CD4-positive, alpha-beta T cell treated with Interleukin-21 for 1 hour (primary cell): ENCODE measurements at places on chromosomes 12 and 14.

DNA sequence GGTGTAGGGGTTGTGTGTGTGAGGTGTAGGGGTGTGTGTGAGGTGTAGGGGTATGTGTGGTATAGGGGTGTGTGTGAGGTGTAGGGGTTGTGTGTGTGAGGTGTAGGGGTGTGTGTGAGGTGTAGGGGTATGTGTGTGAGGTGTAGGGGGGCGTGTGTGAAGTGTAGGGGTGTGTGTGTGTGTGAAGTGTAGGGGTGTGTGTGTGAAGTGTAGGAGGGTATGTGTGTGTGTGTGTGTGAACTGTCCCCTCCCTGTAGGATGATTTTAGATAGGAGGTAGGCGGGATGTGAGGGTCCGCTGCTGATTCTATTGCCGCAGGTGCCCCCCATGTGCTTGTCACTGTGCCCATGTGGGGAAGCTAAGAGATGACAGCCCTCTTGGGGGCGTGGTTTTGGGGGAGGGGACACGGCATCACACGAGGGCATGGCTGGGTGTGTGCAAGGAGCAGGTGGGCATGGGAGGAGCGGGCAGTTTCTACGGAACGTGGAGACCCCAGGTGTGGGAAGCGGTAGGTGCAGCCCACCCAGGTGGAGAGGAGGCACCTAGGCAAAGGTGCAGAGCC, 88.5 kb downstream of the DDX51 start:
- no peak for DNase-seq

GRCh38 chr12:66775871-66776270, 97.0 kb upstream of the GRIP1 start:
- DNase-seq: no peak

DNA sequence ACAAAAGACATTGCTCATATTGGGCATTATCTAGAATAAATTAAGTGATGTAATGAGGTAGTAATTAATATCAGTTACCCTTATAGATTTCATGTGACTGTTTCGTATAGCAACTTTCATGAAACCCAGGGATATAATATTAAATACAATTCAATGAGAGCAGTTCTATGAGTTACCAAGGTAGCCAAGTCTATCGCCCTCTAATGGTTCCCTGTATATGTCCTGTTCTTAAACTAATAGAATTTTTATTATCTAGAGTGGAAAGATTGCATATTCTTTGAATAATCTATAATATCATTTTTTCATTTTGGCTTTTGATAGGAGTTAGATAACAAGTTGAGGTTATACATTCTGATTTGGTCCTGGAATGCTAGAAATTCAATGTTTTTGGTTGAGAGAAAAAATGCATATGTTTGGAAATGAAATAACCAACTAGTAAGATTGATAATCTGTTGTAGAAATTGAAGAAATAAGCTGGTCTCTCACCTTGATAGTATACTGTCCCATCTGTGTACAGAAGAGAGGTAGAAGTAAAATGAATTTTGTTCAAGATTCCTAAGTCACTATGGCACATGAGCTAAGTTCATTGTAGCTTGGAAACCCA, 59.7 kb downstream of the SCFD1 start:
- DNase-seq: no peak

DNA sequence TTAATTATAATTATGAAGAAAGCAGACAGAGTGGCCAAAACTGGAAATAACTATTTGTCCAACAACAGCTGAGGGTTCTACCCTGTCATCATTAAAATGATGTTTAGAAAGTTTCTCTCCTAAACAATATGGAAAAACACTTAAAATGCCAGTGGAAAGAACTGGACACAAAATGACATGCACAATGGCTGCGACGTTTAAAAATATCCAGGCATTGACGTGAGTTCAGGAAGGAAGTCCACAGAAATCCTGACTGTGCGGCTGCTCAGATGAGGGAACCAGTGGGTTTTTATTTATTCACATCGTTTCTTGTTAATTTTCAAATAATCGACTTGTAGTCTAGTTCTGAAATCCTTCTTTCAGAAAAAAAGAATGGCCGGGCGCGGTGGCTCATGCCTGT, 58.3 kb downstream of the CCNK start:
- no peak for DNase-seq

- peak; percentile 29 for DNase-seq
Measured at GRCh38 chr14:104688505-104689108, 811 bp upstream of the INF2 start.

- no peak for DNase-seq
Measured at GRCh38 chr12:54463484-54463883, 9.9 kb downstream of the GTSF1 start.

- no peak for DNase-seq
Measured at GRCh38 chr14:68366656-68367055, 426.2 kb downstream of the ZFP36L1 start.

GRCh38 chr12:2543801-2544200, 251.0 kb upstream of the FKBP4 start:
- DNase-seq: no peak

DNA sequence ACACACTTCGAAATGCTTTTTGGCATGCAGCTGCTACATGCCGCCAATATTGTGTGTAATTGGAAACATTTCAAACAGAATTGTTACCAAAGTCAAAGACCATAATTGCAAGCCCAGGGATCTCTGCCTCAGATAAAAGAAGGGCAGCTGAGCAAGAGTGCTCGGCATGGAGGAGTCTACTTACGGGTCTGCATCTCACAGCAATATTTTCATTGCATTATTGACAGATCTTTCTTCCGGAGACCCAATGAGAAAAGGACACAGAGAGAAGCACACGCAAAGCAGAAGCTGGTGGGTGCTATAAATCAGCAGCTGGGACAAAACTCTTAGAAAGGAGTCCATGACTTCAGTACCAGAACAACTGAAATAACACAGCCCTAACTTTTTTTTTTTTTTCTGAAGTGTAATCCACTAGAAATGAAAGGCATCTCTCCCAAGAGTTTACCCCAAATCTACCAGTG, 4.9 kb downstream of the PRICKLE1 start:
- DNase-seq: no peak

GRCh38 chr12:3157581-3158323, 80.6 kb downstream of the TSPAN9 start:
- no peak for DNase-seq

DNA sequence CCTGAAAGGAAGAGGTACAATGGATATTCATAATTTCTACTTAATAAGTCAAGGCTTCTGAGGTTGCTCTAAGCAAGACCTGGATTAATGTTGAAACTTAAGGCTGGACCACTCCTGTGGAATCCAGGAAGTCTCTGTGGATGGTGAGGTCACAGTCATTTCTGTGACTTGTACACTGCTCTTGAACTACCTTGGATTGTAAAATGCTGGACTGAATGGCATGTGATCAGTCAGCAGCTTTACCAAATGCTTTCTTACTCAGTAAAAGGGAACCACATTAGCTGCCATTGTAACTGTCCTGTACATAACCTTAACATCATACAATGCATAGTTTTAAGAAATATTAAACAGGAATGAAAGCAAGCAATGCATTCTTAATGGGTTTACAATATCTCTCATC, 182.9 kb downstream of the NOVA1 start:
- no peak for DNase-seq

DNA sequence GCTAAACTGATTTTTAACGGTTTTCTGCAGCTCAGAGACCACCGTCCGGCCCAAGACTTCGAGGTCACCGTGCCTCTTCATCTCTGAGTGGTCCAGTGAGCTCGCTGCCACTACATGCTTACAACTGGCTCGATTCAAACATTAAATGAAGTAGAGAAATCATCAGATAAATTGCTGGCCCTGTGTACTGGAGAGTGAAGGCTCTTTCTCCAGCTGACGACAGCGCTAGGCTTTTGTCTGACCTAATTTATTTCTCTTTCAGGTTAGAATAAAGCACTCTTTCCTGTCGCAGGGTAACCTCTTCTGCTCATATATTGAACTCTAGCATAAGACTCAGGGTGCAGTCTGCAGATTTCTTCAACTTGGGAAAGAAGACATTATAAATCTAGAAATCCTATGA, 6.4 kb downstream of the BCL11B start:
- peak; percentile 56 for DNase-seq

- no peak for DNase-seq
Measured at GRCh38 chr14:63240221-63240620, 36.0 kb downstream of the RHOJ start.

DNA sequence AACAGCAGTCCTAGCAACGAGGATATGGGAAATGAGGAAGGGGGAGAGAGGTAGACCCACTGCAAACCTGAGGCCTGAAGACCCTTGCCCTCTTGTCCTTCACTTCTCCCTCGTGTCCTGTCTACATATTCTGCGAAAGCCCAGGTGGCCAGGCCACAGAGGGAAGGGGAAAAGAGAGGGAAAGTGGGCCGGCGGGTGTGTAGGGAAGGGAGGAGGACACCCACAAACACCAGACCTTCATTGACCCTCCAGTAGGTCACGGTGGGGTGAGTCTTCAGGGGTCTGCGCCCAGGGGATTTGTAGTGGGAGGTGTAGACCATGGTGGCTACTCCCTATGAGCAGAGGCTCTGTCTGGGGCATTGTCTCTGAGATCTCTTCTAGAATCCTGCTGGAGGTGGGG, 3.8 kb downstream of the FAIM2 start:
- DNase-seq: no peak

DNA sequence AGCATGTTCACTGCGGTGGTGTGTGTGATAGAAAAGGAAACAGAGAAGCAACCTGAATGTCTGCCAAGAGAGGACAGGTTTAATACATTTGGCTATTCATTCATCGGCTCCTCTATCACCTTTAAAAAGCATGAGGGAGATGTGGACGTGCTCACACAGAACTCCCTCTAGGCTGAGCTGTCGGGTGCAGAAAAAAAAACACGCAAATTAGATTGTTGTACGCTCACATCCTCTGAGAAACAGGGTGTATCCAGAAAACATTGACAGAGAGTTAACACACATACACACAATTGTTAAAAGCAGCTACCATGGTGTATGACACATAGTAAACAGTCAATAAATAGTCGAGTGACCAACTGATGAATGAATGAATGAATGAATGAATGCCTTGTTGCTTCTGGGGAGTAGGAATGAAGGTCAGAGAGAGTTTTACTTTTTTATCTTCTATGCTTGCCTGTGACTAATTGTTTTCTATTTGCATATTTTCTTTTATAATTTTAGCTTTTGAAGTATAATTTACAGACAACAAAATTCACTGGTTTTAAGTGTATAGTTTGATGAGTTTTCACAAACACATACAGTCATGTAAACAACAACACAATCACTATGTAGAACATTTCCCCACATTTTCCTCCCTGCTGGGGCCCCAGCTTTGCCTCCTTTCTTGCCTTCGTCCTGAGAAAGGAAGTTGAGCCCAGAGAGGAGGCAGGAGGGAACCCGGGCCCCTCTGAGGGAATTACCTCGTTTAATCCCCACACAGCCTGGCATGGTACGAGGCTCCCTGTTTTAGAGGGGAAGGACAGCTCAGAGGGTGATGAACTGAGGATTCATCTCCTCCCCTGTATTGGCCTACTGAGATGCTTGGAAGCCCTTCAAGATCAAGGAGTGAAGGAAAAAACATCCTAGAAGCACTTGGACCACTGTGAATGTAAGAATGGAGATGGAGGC, 19.7 kb upstream of the FAM222A start:
- DNase-seq: no peak

GRCh38 chr14:21205678-21206581, 50.1 kb upstream of the OR5AU1 start:
- no peak for DNase-seq

- DNase-seq: peak; percentile 16
Measured at GRCh38 chr12:125330645-125331341, 265.6 kb downstream of the AACS start.

DNA sequence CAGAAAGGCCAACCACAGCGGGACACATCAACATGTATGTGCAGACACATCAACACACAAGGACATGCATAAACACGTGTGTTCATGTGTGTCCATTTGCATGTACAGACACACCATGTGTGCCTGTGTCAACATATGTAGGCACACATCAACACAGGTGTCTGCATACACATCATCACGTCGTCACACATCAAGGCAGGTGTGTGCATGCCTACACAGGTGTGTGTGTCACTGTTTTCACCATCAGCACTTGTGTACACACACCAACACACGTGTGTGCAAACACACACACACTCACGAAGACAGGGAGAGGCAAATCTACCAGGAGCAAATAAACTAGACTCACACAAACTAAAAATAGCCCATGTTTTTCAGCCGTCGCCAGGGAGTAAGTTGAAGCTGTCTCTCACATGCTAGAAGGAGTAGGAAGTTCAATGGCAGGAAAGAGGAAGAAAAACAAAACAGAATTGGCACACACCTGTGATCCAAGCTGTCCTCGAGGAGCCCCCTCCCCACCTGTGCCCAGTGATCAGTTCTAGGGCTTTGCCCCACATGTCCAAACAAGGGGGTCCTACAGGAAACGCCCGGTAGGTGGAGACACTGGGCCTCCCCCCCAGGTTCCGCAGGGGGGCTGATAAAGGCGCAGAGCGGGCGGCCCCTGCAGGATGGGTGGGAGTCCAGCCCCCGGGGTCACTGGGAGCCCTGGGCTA, 7.4 kb downstream of the SCARB1 start:
- no peak for DNase-seq

GRCh38 chr14:70171726-70172125, 17.0 kb downstream of the SLC8A3 start:
- DNase-seq: no peak

- DNase-seq: peak; percentile 24
Measured at GRCh38 chr12:42143452-42144157, 1.1 kb downstream of the GXYLT1 start.

- DNase-seq: no peak
Measured at GRCh38 chr12:50103767-50104321, at the start of gene GPD1. GPD1 (plus strand) TSS chr12:50104008; CDS start chr12:50104051, 43 bp downstream.

DNA sequence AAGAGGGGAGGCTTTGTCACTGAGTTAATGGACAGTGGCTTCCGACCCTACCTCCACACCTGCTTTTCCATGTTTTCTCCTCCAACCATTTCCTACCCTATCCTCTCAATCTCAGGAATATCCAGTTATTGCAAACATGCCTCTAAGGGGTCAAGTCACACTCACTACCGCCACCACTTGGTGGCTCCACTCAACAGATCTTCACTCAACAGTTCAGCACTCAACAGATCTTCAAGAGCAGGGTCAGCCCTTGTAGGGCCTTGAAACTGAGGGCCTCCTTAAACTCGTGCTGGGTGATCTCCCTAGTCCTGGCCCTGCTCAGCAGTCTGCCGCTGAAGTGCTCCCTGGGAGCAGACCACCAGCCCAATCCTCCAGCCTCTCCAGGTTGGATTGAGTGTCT, 14.2 kb downstream of the ZNF641 start:
- no peak for DNase-seq

DNA sequence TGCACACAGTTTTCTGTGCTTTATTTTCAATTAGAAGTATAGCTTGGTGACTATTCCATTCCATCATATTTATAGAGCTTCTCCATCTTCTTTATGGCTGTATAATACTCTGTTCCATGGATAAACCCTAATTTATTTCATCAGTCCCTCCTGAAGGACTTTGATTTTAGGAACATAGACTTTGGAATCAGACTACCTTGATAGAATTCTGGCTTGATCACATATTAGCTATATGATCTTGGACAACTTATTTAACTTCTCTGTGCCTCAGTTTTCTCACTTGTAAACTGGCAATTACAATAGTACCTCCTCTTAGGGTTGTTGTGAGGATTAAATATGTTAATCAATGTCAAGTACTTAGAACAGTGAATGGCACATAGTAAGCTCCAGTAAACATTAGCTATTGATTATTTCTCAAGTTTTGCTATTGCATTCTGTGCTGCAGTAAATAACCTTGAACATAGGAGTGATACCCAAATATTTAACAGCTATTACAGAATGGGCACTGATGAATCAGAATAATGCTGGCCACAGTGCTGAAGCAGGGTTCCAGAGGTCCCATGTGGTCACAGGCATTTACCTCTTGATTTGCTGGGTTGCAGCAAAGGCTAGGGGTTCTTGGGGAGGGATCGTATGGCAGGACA, 12.2 kb upstream of the NR1H4 start:
- no peak for DNase-seq

- DNase-seq: peak; percentile 21
Measured at GRCh38 chr12:116672842-116673516, 64.9 kb downstream of the SPRING1 start.
